ENCODE measurements at places on chromosomes 4 and X.

DNA sequence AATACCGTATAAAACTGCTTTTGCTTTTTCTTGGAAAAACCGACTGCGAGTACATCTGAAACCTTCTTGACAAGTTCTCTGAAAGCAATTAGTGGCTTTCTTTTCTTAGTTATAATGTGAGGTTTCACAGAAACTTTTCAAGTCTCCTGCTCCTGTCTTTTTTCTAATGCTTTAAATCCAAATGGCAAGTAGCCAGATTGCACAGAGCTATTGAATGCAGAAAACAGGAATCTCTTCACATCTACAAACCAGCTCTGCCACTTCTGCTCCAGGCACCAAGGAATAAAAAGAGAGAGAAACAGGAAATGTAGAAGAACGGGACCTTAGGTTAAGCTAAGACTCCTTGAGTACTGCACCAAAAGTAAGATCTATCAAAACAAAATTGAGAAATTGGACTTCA lies 267.3 kb upstream of the TET2 start:
- DNase-seq, result no peak

DNA sequence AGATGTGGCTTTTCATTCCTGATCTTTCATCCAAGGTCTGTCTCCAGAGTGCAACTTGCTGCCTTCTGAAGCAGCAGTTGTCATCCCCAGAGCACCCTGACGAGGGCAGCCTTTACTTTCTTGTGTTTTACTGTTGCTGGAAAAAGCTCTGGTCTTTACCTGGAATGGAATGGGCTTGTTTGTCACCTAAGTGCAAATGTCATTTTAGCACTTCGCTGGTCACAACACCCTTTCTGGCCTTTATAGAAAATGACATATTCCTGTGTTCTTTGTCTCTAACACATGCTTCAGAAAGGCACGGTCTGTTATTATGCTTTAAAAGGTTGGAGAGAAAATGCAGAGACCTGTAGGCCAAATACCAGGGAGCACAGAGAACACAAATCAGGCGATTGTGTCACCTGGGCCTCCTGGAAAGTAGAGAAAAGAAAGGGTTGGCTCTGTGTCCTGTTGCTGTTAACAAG lies 332.7 kb upstream of the IGFBP7 start:
- DNase-seq, result no peak

GRCh38 chr4:153451911-153452657 lies 14.1 kb upstream of the TMEM131L start:
- no peak for DNase-seq

DNA sequence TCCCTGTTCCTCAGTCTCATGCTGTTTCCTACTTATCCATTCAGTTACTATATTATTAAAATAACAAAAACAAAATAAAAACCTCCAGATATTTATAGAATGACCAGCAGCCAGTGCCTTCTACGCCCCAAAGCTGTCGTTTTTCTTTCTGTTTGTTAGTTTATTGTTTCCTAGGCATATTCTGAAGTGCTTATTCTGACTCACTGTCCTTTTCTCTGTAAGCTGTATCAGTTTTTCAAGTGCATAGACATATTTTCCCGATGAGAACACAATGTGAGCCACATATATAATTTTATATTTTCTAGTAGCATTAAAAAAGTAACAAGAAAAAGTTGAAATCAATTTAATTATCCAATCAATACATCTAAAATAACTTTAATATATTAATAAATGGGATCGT lies 2158.6 kb upstream of the TENM3 start:
- no peak for DNase-seq

DNA sequence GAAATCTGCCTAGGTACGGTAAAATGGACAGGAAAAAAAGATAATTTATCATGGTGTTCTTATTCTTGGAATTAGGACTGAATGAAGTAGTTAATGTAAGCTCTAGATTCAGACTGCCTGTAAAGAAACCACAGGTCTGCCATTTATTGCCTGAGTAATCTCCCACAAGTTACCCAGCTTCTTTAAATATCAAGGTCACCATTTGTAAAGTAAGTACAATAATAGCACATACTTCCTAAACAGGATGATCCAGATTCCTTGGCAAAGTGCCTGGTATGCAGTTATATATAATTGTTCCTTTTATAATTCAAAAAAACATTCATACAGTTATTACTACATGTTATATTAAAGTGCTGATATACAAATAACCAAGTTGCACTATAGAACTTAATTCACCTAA lies 368.6 kb downstream of the HNRNPD start:
- peak; percentile 50 for DNase-seq

GRCh38 chrX:8639949-8640475 lies 91.9 kb downstream of the ANOS1 start:
- no peak for DNase-seq

GRCh38 chr4:46432923-46433322 lies 43.0 kb upstream of the GABRA2 start:
- DNase-seq, result no peak

GRCh38 chrX:140431521-140431920 lies 73.3 kb downstream of the SOX3 start:
- DNase-seq, result no peak

DNA sequence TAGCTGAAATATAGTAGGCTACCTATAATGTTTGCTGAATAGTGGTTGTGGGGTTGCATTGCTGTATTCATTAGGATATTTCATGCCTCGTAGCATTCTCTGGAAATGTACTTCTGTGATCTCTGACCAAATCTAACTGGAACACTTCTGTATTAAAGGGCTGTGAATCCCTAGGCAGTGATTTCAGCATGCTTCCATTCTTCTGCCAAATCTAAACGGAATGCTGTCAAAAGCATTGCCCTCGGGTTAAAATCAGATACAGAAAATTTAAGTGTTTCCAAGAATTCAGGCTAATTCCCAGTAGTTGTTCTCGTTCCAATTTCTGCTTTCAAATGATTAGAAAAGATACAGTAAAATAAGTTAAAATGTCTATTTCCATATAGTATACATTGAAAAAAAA lies 1847.5 kb upstream of the IGFBP7 start:
- DNase-seq, result no peak

- DNase-seq, result no peak
Observed at GRCh38 chrX:72641611-72642010, 69.0 kb upstream of the HDAC8 start.

- DNase-seq, result no peak
Observed at GRCh38 chr4:44086753-44087152, 361.9 kb downstream of the KCTD8 start.

- no peak for DNase-seq
Observed at GRCh38 chrX:19683358-19683757, 168.1 kb upstream of the MAP3K15 start.

DNA sequence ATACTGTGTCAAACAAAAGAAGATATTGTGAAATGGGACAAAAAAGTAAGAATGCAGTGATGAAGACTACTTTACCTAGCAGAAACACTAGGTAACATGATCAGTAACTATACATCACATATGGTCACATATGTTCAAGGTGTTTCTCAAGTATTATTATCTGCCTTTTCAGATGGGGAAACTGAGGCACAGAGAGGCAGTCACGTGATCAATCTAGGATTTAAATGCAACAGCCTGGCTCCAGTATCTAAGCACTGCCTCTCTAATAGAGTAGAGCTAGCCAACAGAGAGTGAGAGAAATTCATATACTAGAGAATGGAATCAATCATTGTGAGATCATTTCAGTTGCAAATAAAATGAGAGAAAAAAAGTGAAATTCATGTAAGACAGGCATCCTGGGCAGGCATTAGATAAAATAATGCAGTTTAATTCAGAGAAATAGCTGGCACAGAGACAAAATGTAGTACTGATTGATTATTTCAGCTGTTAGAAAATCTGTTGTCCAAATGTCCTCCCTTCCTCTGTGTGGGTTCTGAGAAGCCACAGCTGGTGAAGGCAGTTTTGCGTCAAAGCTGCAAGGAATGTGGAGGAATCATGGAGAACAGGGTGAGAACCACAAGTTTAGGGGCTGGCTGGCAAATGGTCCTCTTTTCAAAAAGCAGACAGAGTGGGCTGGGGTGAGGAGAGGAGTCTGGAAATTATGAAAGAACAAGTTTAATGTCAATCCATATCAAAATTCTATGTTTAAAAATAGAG lies 26.0 kb downstream of the SMIM43 start:
- DNase-seq, result no peak

- no peak for DNase-seq
Observed at GRCh38 chrX:102832661-102833060, 104.4 kb upstream of the RAB40AL start.

- DNase-seq, result no peak
Observed at GRCh38 chr4:67158666-67159065, 386.6 kb downstream of the CENPC start.

DNA sequence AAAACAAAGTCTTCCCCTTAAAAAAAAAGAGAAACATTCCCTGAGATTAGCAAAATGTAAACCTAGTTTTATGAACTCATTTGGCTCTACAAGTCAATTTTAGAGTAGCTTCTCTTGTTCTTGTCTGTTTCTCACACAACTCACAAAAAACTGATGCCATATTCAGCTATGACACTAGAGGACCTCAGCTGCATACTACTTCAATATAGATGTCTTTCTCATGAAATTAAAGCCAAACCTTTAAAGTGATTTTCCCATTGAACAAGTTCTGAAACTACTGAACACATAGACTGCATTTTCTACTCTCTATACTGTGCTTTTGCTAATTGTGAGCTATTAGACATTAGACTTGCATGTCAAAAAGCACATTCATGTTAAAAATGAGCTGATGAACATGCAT lies 49.8 kb downstream of the TBCK start:
- DNase-seq, result no peak

GRCh38 chr4:124593494-124593893 lies 119.0 kb downstream of the ANKRD50 start:
- DNase-seq, result no peak

DNA sequence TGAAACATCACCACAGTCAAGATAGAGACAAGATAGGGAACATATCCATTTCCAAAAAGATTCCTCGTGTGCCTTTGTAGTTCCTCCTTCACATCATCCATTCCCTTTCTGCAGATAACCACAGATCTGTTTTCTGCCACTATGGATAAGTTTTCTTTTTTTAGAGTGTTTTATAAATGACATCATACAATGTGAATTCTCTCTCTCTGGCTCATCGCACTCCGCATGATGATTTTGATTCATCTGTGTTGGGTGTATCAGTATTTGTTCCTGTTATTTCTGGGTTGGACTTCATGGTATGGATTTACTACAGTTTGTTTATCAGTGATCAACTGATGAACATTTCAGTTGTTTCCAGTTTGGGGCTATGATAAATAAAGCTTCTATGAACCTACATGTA lies 23.2 kb upstream of the ANXA3 start:
- DNase-seq, result no peak

- no peak for DNase-seq
Observed at GRCh38 chr4:184526228-184526627, 51.9 kb upstream of the IRF2 start.

DNA sequence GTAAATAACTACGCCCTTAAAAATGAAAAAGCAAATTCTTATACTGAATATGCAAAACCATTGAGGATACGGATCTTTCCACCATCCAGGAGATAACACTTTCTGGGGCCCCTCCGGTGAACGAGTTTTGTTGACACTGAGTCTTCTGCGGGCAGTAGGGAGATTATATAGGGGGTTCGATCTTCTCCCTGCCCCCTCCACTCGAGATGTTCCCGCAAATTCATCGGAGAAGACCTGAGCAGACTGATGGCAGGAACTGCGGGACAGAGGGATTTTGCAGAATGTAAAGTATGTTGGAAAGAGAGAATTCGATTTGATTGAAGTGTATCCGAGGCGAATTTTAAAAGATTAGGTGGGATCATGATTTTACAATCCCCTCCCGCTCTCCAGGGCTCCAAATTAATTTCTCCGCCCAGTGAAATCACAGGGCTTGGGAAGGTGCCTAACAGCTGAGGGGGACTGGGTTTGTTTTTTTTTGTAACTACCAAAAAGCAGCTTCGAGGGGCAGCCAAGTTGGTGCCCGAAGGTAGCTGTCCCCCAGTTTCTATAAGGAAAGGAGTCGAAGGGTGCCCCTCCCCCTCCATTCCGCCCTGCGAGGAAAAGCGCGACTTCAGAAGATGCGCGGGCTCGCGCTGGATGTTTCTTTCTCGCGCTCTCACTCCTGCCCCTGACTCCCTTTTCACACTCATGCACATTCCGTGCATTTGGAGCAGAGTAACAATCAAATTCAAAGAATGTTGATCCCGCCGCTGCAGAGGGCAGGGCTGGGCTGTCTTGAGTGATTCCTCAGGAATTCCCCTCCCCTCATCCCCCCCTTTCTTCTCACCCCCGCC lies 1.2 kb downstream of the TMEM255A start:
- no peak for DNase-seq

- no peak for DNase-seq
Observed at GRCh38 chr4:41143311-41144039, 70.9 kb downstream of the APBB2 start.

- no peak for DNase-seq
Observed at GRCh38 chrX:117645639-117646038, 471.0 kb downstream of the KLHL13 start.

DNA sequence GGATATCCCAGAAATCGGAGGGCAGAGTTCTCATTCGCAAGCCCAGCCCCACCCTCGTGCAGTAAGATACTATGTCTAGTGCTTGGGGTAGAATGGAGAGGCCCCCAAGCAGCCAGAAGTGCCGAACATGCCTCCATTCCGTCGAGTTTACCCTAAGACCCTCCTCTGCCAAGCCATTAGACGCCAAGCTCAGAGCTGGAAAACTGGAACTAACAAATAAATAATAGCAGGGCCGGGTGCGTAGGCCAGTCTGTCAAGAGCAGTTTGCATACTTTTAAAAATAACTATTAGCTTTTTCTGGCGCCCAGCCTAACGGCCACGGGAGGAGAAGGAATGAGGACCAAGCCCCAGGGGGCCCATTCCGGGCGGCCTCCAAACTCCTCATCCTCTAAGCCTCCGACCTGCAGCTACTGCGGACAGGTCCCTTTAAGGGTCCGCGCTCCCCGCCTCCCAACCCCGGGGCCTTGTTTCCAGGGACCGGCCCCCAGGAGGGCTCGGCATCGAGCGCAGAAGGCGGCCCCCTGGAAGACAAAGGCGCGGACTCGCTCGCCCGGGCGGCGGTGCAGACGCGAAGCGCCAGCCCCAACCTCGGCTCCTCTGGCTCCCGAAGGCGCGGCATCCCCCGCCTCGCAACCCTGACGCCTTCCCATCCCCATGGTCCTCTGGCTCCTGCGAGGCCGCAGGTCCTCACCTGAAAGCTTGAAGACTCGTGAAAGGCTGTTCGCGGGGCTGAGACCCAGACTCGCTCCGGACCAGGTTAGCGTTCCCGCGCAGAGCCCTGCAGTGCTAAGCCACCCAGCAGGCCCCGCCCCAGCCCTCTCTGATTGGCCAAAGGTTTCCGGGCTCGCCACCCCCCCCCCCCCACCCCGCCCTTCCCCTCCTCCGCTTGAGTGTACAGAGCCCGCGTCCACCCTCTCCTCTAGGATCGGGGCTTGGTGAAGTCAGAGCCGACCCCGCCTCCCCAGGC lies at the start of gene TMSB15A:
Gene TMSB15A (minus strand): TSS at position 765 of the 967 bp plus-strand sequence.
- no peak for DNase-seq

GRCh38 chr4:48913346-48913745 lies 6.8 kb upstream of the OCIAD2 start:
- DNase-seq, result peak; percentile 83

GRCh38 chrX:2487366-2487765 lies 13.4 kb downstream of the DHRSX start:
- DNase-seq, result no peak

- DNase-seq, result no peak
Observed at GRCh38 chrX:150627957-150628356, 59.5 kb downstream of the MTM1 start.
